ENCODE measurements at places on chromosomes 1 and 21.

GRCh38 chr1:201504179-201504631 is 2.7 kb downstream of the CSRP1 start:
- no peak for DNase-seq

DNA sequence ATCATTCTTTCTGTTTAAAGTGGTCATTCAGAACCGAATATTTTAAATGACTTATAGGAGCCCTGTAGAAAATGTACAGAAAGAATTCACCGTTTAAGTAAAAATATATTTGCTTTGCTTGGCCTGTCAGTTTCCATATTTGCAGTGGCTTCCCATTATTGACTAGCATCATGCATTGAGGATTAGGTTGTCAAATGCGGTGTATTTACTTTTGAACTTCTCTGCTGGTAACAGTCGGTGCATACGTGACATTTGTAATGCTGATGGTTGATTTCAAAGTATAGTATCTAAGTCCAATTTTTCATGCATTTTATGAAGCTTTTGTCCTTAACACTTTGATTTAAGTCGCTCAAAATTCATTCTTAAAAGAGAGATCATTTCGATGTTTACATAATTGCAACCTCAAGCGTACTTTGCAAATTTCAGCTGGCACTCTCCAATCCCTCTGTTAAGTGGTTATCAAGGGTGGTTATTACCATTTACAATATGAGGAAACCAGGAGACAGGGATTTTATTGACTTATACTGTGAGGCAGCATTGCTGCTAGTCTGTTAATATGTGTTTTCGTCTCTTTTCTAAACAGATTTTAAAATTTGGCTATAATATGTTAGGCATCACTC is 201.6 kb downstream of the SDCCAG8 start:
- no peak for DNase-seq

DNA sequence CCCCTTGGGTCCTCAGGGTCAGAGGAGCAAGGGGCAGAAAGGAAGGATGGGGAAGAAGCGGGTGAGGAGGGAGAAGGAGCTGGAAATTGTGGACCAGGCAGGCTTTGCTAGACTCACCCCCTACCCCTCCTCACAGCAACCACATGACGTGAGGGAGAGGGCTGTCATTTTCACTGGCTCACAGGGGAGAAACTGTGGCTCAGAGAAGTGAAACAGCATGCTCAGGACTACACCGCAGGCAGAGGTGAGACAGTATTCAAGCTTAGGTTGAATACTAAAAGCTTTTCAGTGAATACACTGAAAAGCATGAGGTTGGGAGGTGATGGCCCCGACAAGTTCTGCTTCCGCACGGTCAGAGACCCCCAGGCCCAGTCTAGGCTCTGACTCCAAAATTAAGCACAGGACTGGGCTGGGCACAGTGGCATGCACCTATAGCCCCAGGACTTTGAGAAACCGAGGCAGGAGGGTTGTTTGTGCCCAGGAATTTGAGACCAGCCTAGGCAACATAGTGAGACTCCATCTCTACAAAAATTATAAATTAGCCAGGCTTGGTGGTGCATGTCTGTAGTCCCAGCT is 1.2 kb upstream of the CLEC20A start:
- DNase-seq, result no peak

- peak; percentile 28 for DNase-seq
Measured at GRCh38 chr1:174875306-174875705, 124.4 kb upstream of the CACYBP start.

DNA sequence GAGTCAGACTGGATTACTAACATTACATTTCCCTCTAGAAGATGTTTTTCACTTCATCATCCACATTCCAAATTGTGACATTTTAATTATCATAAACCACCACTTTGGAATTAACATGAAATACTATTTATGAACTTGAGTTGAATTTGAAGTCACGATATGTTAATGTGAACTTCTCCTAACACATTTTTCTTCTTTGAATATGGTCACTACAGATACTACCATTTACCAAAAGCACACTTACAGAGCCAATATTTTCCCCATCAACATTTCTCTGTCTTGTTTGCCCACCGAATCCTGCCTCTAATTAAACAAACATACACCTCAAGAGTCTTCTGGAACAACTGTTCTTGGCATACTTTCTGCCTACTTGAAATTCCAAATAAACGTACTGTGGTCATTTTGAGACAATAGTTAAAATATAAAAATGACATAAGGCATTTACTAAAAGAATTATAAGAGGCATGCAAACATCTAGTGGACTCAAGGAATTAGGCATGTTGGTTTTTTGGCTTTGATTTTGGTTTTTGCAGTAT is 177.4 kb downstream of the AKT3 start:
- no peak for DNase-seq

- no peak for DNase-seq
Measured at GRCh38 chr1:222048094-222048595, 306.3 kb upstream of the DUSP10 start.

GRCh38 chr1:19138958-19139581 is 71.0 kb downstream of the UBR4 start:
- DNase-seq, result no peak

DNA sequence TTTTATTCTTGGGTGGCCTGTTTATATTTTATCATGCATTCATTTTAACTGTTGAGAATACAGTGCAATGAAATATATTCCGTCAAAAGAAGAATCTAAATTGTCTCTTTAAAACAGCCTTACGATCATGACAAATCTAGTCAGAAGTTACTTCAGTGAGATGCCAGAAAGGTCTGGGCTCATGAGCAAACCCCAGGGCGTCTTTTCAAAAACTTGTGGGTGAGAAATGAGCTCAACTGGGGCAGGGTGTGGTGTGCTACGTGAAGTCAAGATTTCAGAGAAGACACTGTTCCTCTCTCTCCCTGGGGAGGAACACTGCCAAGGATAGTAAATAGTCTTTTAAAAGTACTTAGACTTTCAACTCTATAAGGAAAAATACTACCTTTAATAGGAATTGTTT is 13.4 kb upstream of the UAP1 start:
- no peak for DNase-seq

- no peak for DNase-seq
Measured at GRCh38 chr1:202956969-202957368, 1.1 kb downstream of the ADIPOR1 start.

- DNase-seq, result no peak
Measured at GRCh38 chr1:28411656-28412055, 42.1 kb downstream of the PHACTR4 start.

GRCh38 chr1:214544791-214545190 is 6.6 kb downstream of the PTPN14 start:
- no peak for DNase-seq

GRCh38 chr1:170791941-170792340 is 128.0 kb downstream of the PRRX1 start:
- no peak for DNase-seq

GRCh38 chr1:239619190-239619589 is 232.8 kb downstream of the CHRM3 start:
- no peak for DNase-seq

- DNase-seq, result no peak
Measured at GRCh38 chr1:184296466-184297243, 90.2 kb upstream of the C1orf21 start.

DNA sequence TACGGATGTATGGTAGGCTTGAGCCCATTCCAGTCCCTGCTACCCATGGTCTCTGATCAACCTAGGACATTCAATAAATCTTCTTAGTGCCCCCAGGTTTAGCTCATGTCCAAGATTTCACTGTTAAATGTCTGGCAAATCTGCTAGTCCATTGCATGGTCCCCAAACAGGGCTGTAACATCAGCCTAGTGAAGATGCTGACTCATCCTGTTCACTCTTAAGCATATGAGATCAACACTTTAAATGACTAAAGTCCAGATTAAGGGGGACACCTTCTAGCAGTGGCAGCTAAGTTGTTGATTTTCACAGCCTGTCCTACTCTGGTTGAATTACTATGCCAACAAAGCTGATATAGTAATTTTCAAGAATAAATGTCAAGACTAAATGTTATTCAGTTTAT is 46.5 kb upstream of the NUF2 start:
- no peak for DNase-seq

DNA sequence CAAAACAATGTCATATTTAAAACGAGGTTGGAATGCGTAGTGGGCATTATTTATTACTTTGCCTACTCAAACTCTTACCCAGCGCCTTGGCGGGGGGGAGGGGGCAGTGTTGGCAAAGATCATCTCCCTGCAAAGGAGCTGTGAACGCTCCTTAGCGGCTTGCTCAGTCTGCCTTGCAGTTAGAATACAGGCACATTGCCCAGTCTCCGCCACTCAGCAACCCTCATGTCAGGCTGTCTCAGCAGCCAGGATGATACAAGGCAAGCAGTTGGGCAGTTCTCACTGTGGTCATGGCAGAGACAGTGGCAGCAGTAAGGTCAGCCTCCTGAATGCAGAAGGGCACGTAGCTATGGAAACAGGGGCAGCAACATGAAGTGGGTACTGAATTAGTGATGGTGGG is 170.4 kb upstream of the KCNK2 start:
- no peak for DNase-seq

GRCh38 chr1:167202049-167202448 is 18.6 kb upstream of the POU2F1 start:
- DNase-seq, result no peak

- no peak for DNase-seq
Measured at GRCh38 chr1:198102454-198102827, 54.4 kb upstream of the NEK7 start.

DNA sequence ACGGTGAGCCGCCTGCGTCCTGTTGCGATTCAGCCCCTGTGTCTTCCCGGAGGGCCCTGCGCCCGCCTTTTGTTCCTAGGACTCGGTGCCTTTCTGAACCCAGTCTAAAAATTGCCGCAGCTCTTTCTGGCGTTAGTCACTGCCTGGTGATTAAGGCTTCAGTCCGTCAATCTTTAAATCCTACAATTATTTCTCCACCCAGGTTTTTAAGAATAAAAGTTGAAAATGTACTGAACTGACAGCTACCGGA is 16.2 kb upstream of the PDXK start:
- no peak for DNase-seq

GRCh38 chr1:160284220-160284781 is 632 bp downstream of the PEX19 start:
- no peak for DNase-seq

DNA sequence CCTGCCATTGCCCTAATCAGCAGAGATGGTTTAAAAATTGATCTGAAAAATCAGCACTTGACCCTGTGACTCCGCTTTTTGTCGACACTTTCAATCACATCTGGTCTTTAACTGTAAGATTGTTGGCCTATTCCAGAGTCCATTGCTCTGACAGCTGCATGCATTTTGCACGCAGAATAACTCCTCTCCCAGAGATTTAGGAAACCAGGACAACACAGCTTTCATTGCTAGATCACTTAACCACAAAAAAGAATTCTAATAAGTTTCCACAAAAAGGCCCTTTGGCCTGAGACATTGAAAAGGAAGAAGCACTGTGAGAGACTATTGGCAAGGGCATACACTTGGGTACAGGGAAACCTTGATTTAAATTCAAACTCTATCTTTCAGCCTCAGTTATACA is 373.1 kb downstream of the TGFB2 start:
- no peak for DNase-seq

- DNase-seq, result peak; percentile 34
Measured at GRCh38 chr1:174998569-174999215, 1.1 kb upstream of the CACYBP start.

DNA sequence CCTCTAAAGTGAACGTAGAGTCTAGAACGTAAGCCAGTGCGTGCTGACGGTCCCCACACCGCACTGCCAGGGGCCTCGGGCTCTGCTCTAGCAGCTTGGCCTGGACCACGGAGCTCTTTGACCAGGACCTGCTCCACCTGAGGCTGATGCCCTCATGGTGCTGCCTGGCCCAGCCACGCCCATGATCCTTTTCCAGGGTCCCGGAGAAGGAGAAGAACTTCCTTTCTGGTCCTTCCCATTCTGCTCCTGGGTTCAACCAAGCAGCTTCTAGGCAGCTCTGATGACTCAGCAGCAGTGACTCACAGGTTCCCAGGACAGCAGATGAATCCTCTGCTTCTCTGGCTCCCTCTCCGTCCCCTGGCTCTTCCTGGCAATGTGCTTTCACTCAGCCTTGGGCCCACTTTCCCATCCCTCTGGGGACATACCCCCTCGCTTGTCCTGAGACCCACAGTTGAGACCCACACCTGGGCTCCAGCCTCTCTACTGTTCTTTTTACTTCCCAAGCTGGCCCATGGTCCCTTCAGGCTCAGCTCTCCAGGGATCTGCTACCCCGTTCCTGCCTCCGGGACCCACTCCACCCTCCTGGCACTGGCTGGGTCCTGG is 246.3 kb upstream of the RAB4A start:
- no peak for DNase-seq

DNA sequence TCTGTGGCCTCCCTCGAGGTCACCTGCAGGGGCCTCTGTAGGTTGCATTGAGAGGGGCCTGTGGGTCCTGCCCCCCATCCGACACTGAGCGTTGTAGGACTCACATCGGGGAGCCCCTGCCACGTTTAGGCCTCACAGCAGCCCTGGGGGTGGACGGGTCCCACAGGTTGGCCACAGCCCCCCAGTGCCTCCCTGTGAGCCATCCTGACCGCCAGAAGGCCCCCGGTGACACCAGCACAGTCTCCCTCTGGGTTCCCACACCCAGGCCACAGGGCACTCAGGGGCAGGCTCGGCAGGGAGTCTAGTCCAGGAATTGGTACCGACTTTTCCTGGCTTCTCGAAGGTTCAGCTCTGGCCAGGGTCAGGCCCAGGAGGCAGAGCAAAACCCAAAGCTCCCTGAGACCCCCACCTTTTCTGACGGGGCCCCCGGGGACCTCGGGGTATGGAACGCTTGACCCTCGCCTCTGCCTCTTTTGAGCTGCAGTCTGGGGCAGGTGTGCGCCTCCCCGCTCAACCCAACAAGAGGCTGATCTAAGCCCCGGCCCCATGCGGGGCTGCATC is 13.9 kb upstream of the POFUT2 start:
- DNase-seq, result no peak

DNA sequence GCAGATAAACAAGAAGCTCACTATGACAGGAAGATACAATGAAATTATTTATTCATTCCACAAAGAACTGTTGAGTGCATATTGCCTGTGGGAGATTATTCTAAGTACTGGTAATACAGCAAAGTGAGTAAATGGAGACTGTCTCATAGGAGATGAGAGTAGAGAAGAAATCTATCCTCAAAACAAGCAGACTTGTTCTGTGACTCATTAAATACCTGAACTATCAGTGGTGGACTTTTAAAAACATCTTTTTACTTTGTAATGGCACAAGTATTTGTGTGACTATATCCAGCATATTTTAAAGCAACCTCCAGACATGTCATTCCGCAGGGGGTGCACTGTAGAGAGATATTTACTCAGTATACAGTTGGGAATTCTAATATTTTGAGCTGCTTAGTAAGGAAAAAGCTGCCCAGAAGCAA is 259.2 kb downstream of the FMN2 start:
- DNase-seq, result no peak

DNA sequence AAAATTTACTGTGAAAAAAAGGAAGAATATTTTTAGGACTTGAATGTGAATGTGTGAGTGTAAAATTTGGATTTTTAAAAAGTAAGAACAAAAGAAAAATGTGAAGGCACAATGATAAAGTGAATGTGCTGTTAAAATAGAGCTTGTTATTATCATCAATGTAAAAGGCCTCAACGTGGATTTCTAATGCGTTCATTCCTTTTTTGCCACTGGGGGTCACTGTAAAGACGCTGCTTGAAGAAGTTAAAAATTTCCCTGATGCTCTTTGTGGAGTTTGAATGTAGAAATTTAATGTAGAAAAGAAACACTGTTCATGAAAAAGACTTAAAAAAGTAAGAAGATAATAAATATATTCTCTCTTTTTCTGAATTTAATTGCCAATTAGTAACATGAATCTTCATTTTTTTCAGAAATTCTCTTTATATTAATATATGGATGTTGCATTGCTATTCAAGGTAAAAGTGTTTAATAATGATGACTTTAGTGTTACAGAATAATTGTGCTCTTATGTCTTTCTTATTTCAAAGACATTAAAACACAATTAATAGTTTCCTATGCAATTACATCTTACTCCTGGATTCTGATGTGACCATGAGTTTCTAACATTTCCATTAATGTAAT is 161.5 kb downstream of the DNM3 start:
- no peak for DNase-seq
